Progenitor cell of endocrine pancreas (in vitro differentiated cells): ENCODE measurements at places on chromosomes 2 and 18.

DNA sequence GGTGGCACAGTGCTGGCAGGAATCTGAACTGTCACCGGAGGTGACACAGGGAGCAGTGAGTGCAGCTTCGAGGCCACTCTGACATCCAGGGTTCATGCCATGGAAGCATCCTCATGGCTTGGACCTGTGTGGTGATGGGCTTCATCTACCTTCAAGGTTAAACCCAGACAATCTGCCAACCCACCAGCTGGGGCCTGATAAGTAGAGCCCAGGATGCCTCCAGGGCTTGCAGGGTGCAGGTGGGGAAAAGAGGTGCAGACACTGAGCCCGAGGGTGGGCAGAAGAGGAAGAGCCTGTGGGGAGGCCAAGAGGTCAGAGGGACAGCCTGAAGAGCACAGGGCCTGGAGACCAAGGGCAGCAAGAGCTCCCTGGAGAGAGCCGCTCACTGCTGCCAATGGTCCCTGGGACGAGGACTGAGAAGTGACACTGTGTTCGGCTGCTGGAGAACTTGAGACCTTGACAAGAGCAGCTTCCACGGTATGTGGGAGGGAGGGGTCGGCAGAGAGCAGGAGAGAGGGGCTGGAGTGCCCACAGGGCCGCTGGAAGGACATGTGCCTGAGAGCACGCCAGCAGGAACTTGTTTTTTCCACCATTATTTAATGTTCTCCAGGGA, 8.1 kb upstream of the HES6 start:
- no peaks in the 10 kb centered on the region for H3K27me3 ChIP-seq
- peaks cover 1% of the 10 kb centered on the region for H3K4me1 ChIP-seq
- H3K27ac ChIP-seq, result no peak overlapping the region
- no peak overlapping the region for H3K4me3 ChIP-seq
- H3K36me3 ChIP-seq, result peaks cover 25% of the 10 kb centered on the region

GRCh38 chr18:76875390-76876325, 53.3 kb downstream of the ZNF236 start:
- peaks cover 11% of the 10 kb centered on the region for H3K36me3 ChIP-seq
- H3K27ac ChIP-seq, result no peak overlapping the region
- no peaks in the 10 kb centered on the region for H3K27me3 ChIP-seq
- no peak overlapping the region for H3K4me3 ChIP-seq
- peaks cover 1% of the 10 kb centered on the region for H3K4me1 ChIP-seq
- peak; percentile 33 for DNase-seq

GRCh38 chr2:132804051-132804450, 134.0 kb upstream of the LYPD1 start:
- H3K27me3 ChIP-seq, result peaks cover 3% of the 10 kb centered on the region
- H3K36me3 ChIP-seq, result no peaks in the 10 kb centered on the region
- H3K4me1 ChIP-seq, result no peaks in the 10 kb centered on the region

- H3K27me3 ChIP-seq, result no peaks in the 10 kb centered on the region
- no peaks in the 10 kb centered on the region for H3K4me1 ChIP-seq
- no peak overlapping the region for H3K27ac ChIP-seq
- no peak for DNase-seq
Observed at GRCh38 chr2:13332060-13332459, 615.3 kb downstream of the TRIB2 start.

GRCh38 chr2:105718846-105719481, 25.7 kb upstream of the NCK2 start:
- H3K36me3 ChIP-seq, result no peaks in the 10 kb centered on the region
- DNase-seq, result no peak
- peaks cover 16% of the 10 kb centered on the region for H3K4me1 ChIP-seq
- H3K27me3 ChIP-seq, result peaks cover 24% of the 10 kb centered on the region
- no peak overlapping the region for H3K4me3 ChIP-seq
- H3K27ac ChIP-seq, result no peak overlapping the region
